Activated T-helper 1 cell treated with anti-CD3 and anti-CD28 coated beads, Interleukin-12 subunit alpha, Interleukin-12 subunit beta, Interleukin-2, Interleukin-4 antibody, amounts not matched to agents 30 ng/mL and 10 ng/mL and 1 ng/mL, durations not matched to agents 14 hours and 24 hours and 36 hours (primary cell): ENCODE measurements at places on chromosomes 16 and 17.

DNA sequence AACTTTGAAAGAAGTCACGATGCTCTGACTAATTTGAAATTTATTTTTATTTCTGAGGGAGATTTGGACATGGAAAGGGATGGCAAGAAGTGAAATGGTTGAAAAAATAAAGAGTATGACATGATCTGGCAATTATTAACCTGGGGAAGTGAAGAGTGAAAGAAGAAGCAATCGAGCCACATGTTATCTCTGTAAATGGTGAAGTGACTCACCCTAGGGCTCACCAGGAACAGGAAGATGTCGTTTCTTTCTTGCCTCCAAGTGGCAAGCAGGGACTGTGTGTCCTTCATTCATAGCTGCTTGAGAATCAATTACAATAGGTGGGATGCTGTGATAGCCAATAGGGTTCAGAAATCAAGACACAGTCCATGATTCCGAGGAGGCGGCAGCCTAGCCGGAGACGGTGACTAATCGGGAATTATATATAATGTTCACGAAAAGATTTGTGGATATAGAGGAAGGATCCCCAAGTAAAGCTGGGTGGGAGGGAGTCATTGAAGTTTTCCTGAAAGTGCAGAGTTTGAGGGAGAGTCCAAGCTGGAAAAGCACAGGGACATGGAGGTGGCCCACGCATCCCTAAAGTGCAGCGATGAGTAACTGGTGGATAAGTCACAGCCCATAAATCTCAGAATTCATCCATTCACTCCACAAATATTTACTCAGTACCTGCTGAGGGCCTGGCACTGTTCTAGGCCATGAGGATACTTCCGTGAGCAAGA lies 18.2 kb upstream of the KRT20 start:
- no peaks in the 10 kb centered on the region for H3K36me3 ChIP-seq
- H3K27me3 ChIP-seq: peaks cover 17% of the 10 kb centered on the region
- H3K27ac ChIP-seq: no peak overlapping the region
- H3K4me3 ChIP-seq: no peak overlapping the region
- H3K4me1 ChIP-seq: peaks cover 7% of the 10 kb centered on the region

DNA sequence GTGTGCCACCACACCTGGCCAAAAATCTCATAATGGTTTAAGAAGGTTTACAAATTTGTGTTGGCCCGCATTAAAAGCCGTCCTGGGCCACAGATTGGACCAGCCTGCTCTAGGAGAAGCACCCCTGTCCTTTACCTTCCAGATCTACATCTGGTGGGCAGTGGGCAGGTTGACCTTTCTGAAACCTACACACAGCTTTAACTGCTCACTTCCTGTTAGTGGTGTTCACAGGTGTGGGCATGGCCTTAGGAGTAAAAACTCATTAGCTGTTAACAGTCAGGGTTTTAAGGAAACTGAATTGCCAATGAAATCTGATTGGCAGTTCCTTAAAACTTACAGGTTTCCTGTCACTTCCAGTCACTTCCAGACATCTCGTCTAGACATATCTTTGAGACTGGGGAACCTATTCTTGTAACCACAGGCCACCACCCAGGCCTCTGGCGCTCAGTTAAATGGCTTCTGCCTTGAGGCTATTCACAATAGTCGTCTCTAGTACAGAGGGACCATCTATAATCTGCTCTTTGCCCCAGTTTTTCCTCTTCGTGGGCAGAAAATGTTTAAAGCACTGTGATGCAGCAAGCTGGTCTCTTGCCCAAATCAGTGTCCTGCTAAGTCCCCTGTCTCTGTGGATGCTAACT lies 29.3 kb downstream of the GNGT2 start:
- H3K27me3 ChIP-seq: peaks cover 10% of the 10 kb centered on the region
- H3K27ac ChIP-seq: no peak overlapping the region
- peaks cover 5% of the 10 kb centered on the region for H3K4me1 ChIP-seq
- H3K4me3 ChIP-seq: no peak overlapping the region

GRCh38 chr16:52591934-52592592 lies 45.1 kb upstream of the TOX3 start:
- DNase-seq: no peak
- H3K27me3 ChIP-seq: no peaks in the 10 kb centered on the region
- H3K4me3 ChIP-seq: no peak overlapping the region
- no peaks in the 10 kb centered on the region for H3K36me3 ChIP-seq

- H3K4me3 ChIP-seq: peak overlapping the region; percentile 61
- peaks cover 51% of the 10 kb centered on the region for H3K36me3 ChIP-seq
- DNase-seq: no peak
- no peaks in the 10 kb centered on the region for H3K27me3 ChIP-seq
Measured at GRCh38 chr16:27246439-27246838, 22.1 kb downstream of the NSMCE1 start.

DNA sequence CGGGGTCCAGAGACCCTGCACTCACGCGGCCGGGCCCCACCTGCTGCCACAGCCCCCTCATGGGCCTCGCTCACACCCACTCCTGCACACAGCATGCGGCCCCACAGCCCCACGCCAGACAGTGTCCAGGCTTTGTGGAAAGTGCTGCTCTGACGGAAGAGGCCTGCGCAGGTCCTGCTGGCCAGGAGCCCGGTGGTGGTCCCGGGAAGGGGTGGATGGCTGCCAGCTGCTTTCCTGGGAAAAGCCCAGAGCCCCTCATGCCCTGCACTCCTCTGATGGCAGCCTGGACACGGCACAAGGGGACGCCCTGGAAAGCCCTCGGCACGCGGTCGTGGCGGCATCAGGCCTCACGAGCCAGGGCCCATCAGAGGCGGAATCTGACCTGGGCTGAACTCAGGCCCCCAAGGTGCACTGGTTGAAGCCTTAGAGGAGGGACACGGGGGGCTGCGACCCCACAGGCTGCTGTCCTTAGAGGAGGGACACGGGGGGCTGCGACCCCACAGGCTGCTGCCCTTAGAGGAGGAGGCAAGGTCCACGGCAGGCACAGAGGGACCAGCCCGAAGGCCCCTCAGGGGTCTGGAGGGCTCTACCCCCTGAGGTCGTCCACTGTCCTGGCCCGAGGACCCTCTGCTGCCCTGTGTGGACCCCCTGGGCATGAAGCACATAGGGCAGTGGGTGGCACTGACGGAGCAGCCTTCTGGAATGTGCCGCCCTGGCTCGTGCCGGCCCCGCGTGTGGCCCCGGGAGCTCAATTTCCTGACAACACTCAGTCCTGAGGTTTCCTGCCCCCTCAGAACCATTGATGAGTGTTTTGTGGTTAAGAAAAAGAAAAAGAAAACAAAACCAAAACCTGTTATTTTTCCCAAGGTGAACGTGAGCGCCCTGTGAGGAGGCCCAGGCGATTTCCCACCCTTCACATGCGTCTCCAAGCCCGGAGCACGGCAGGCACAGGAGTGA lies 22.1 kb downstream of the SOX8 start:
- no peak overlapping the region for H3K27ac ChIP-seq
- DNase-seq: peak; percentile 29
- H3K36me3 ChIP-seq: no peaks in the 10 kb centered on the region
- peaks cover 18% of the 10 kb centered on the region for H3K27me3 ChIP-seq
- H3K4me3 ChIP-seq: peak overlapping the region; percentile 11
- H3K4me1 ChIP-seq: peaks cover 11% of the 10 kb centered on the region

- H3K27me3 ChIP-seq: no peaks in the 10 kb centered on the region
- no peak overlapping the region for H3K4me3 ChIP-seq
- peaks cover 28% of the 10 kb centered on the region for H3K36me3 ChIP-seq
- H3K4me1 ChIP-seq: no peaks in the 10 kb centered on the region
Measured at GRCh38 chr17:6608321-6608720, 32.2 kb downstream of the KIAA0753 start.

DNA sequence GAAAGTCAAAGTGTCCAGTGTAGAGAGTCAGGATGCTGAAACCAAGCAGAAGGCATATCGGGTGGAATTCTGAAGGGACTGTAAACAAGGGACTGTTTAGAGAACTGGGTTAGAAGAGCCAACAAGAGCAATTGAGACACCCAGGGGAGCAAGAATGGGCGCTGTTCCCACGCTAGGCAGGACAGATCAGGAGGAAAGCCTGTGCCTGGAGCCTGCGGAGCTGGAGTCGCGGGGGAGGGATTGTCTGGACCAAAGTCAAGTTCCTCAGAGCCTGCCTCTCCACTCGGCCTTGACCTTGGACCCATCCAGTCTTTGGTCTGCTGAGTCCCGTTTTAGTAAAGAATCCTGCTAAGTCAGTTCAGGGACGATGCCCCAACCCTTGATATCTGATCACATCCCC lies 14.7 kb upstream of the KLHL36 start:
- DNase-seq: no peak
- H3K4me3 ChIP-seq: no peak overlapping the region
- H3K4me1 ChIP-seq: peaks cover 41% of the 10 kb centered on the region
- peaks cover under 1% of the 10 kb centered on the region for H3K36me3 ChIP-seq
- no peak overlapping the region for H3K27ac ChIP-seq

DNA sequence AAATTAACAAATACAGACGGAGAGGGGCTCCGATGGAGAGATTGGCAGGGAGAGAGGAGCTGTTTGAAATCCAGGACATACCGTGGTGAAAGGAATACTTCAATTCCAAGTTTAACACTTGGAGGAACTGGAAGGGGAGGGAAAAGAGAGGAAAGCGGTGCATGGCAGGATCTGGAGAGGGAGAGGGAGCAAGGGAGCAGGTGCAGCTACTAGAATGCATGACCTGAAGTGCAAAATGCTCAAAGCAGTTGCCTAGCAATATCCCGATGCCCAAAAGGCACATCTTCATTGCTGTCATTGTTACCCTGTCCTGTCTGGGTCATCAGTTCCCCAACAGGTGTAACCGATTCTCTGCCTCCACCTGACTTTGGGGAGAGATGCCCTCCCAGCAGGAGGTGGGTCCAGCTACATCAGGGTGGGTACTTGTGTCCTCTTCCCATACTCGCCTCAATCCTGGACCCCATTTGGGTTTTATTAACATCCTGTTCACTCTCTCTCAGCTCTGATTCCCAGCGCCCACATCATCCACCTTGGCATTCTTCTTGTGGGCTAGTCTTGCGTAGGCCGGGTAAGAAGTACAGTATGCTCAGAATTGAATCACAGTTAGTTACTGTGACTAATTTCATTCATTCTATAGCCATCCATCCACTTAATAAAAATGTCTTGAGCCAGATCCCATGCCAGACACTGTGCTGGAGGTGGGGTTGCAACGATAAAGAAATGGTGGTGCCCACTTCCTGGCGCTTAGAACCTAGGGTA lies 37.4 kb upstream of the EMP2 start:
- no peaks in the 10 kb centered on the region for H3K4me1 ChIP-seq
- H3K36me3 ChIP-seq: no peaks in the 10 kb centered on the region
- H3K27ac ChIP-seq: no peak overlapping the region
- peaks cover 11% of the 10 kb centered on the region for H3K27me3 ChIP-seq
- no peak overlapping the region for H3K4me3 ChIP-seq
- DNase-seq: no peak

GRCh38 chr16:51359141-51359955 lies 208.3 kb upstream of the SALL1 start:
- H3K36me3 ChIP-seq: no peaks in the 10 kb centered on the region
- no peaks in the 10 kb centered on the region for H3K27me3 ChIP-seq
- H3K4me1 ChIP-seq: no peaks in the 10 kb centered on the region
- no peak overlapping the region for H3K4me3 ChIP-seq
- H3K27ac ChIP-seq: no peak overlapping the region

DNA sequence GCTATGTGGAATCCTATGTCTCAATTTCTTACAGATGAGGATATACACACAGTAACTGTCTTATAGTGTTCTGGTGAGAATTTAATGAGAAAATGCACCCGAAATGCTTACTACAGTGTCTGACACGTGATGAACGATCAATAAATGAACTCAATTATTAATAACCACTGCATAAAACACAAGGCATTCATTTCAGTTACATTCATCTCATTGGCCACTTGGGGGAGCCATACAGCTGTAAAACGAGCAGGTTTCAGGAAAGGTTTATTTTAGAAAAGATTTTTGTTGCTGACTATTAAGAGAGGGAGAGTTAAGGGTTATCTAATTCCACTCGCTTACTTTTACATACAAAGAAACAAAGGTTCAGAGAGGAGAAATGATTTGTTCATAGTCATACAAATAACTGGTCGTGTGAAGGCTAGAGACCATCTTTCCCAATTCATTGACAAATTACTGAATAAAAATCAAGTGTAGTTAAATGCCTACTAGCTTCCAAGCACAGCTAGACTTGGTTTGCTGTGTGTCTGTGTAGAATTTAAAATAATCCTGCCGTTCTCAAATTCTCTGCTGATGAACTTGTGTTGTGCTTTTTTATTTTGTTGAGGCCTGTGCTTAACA lies 160.1 kb downstream of the MAP2K4 start:
- no peak overlapping the region for H3K27ac ChIP-seq
- H3K36me3 ChIP-seq: no peaks in the 10 kb centered on the region
- H3K4me1 ChIP-seq: no peaks in the 10 kb centered on the region
- no peaks in the 10 kb centered on the region for H3K27me3 ChIP-seq
- DNase-seq: no peak
- no peak overlapping the region for H3K4me3 ChIP-seq

GRCh38 chr16:747978-748746 lies 7.4 kb upstream of the CIAO3 start:
- peaks cover 2% of the 10 kb centered on the region for H3K27me3 ChIP-seq
- no peak overlapping the region for H3K27ac ChIP-seq
- DNase-seq: no peak
- H3K4me1 ChIP-seq: no peaks in the 10 kb centered on the region

DNA sequence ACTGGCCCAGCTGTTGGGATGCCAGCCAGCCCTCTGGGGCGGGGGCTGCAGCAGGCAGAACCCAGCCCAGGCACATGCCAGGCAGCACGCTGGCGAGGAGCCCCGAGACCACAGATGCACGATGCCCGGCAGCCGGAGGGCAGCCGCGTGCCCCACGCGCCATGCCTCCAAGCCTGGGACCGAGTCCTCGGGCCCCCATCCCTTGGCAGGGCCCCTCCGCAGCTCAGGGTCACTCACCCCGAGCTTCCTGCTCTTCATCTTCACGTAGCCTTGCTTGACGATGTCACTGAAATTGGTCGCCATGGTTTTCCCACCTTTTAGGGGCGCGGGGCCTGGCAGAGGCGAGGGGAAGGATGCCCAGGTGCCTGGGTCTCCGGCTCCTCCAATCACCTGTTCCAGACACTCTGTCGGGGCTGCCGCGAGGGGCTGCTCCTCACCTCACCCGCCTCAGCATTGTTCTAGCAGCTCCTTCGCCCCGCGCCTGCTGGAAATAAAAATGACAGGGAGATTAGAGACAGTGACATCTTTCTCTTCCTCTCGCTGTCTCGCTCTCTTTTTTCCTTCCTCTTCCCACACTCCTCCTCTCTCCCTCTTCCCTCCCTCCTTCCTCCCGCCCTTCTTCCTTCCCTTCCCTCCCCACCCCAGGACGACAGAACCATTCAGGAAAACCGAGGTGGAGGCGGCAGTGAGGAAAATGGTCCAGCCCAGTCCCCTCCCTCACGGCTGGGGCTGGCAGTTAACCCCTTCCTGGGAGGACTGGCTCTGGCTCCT lies 6.9 kb downstream of the DOK4 start:
- H3K4me3 ChIP-seq: no peak overlapping the region
- peaks cover 2% of the 10 kb centered on the region for H3K27me3 ChIP-seq
- DNase-seq: no peak
- no peaks in the 10 kb centered on the region for H3K36me3 ChIP-seq
- peaks cover 18% of the 10 kb centered on the region for H3K4me1 ChIP-seq
